ENCODE measurements at places on chromosomes 3 and 15. TPM values are rescaled to one million over a fixed set of nuclear protein-coding genes. Genes with fewer than 3 reads are reported as not detected.

The AGTR1 gene
- total RNA-seq: not detected

DNA sequence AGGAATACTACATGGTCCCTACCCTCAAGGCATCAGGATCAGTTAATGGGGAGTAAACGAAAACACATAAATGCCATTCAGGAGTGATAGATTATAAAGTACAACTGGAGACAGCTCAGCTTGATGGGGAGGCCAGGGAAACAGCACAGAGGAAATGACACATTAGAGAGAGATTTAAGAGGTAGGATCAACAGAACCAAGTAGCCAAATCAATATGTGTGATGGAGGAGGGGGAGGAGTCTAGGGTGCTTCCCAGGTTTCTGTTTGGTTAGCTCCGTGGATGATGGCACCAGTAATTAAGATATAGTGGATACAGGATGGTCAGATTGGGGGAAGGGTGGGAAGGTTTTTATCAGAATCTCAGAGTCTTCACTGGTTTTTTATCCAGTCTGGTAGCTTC, 229.5 kb upstream of the ROPN1 start:
- no peaks in the 10 kb centered on the region for H3K36me3 ChIP-seq
- no peak overlapping the region for H3K4me3 ChIP-seq
- no peak overlapping the region for H3K27ac ChIP-seq
- H3K4me1 ChIP-seq: no peaks in the 10 kb centered on the region
- no peak for DNase-seq

- H3K27me3 ChIP-seq: no peaks in the 10 kb centered on the region
- peaks cover 11% of the 10 kb centered on the region for H3K4me1 ChIP-seq
- no peak overlapping the region for H3K27ac ChIP-seq
- DNase-seq: no peak
- H3K4me3 ChIP-seq: no peak overlapping the region
- no peaks in the 10 kb centered on the region for H3K36me3 ChIP-seq
Observed at GRCh38 chr15:81532001-81532400, 158.0 kb upstream of the TMC3 start.

GRCh38 chr3:102265720-102266119, 169.1 kb upstream of the ZPLD1 start:
- H3K27ac ChIP-seq: no peak overlapping the region
- H3K36me3 ChIP-seq: no peaks in the 10 kb centered on the region
- H3K27me3 ChIP-seq: no peaks in the 10 kb centered on the region
- no peaks in the 10 kb centered on the region for H3K4me1 ChIP-seq
- DNase-seq: no peak
- H3K4me3 ChIP-seq: no peak overlapping the region

The C2CD4A gene
- total RNA-seq: not detected

DNA sequence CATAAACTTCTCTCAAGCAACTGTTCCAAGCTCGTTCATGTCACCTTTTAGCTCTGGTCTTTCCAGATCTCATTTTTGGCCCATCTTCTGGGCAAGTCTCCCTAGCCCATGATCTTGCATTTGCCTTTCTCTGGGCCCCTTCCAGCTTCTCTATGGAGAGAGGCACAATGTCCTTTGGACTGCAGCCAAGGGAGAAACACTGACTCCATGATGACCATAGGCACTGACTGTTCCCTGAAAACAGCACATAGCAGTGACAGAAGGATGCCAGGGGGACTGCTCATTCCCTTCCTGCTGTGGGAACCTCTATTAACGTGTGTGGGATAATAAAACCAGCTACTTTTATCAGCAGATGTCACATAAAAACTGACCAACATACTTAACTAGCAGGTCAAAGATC, 60.3 kb downstream of the STRIT1 start:
- no peaks in the 10 kb centered on the region for H3K36me3 ChIP-seq
- H3K4me3 ChIP-seq: no peak overlapping the region
- H3K27me3 ChIP-seq: no peaks in the 10 kb centered on the region
- H3K27ac ChIP-seq: no peak overlapping the region
- H3K4me1 ChIP-seq: no peaks in the 10 kb centered on the region

The FRMD5 gene
- 59.7 TPM for total RNA-seq

DNA sequence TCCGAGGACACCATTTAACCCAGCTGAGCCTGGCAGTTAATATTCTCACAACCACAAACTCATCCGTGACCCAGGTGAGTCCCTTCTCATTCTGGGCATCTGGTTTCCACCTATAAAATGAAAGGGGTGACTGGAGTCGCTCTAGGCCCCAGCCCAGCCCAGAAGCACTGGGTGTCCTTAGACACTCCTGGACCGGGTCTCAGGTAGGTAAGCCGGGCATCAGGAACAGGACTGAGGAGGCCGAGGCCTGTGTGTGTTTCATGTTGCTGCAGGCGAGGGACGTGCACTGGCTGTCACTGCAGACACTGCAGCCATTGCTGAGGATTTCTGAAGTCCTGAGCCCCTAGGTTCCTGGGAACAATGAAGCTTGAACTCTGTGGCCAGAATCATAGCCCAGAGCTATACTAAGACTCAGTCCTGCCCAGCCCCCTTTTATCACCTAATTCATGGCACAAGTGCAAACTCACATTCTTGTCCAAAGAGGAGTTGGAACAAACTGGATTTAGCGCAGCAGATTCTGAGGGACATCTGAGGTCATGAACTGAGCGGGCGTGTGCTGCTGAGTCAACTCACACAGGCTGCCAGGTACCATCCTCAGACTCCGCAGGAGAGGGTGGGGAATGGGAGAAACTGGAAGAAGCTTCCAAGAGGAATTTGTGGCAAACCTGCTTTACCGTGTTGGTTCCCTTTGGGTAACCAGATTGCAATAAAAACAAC, 184.9 kb downstream of the FAM43A start:
- H3K4me1 ChIP-seq: peaks cover 17% of the 10 kb centered on the region
- no peak overlapping the region for H3K4me3 ChIP-seq
- no peaks in the 10 kb centered on the region for H3K27me3 ChIP-seq
- no peaks in the 10 kb centered on the region for H3K36me3 ChIP-seq
- DNase-seq: peak; percentile 49
- H3K27ac ChIP-seq: no peak overlapping the region

GRCh38 chr15:38021259-38021658, 86.8 kb downstream of the TMCO5A start:
- H3K4me1 ChIP-seq: peaks cover 15% of the 10 kb centered on the region
- no peak overlapping the region for H3K4me3 ChIP-seq
- H3K27me3 ChIP-seq: no peaks in the 10 kb centered on the region
- DNase-seq: no peak
- no peak overlapping the region for H3K27ac ChIP-seq
- no peaks in the 10 kb centered on the region for H3K36me3 ChIP-seq

GRCh38 chr15:68556139-68556990, 22.4 kb upstream of the CORO2B start:
- no peak for DNase-seq
- H3K27me3 ChIP-seq: peaks cover 9% of the 10 kb centered on the region

- H3K4me3 ChIP-seq: no peak overlapping the region
- no peaks in the 10 kb centered on the region for H3K4me1 ChIP-seq
Observed at GRCh38 chr15:60251300-60252070, 146.3 kb downstream of the ANXA2 start.

- DNase-seq: no peak
- no peak overlapping the region for H3K4me3 ChIP-seq
- H3K27ac ChIP-seq: no peak overlapping the region
- H3K36me3 ChIP-seq: no peaks in the 10 kb centered on the region
- H3K4me1 ChIP-seq: peaks cover 34% of the 10 kb centered on the region
- H3K27me3 ChIP-seq: no peaks in the 10 kb centered on the region
Observed at GRCh38 chr3:128197855-128198254, 44.6 kb downstream of the EEFSEC start.

DNA sequence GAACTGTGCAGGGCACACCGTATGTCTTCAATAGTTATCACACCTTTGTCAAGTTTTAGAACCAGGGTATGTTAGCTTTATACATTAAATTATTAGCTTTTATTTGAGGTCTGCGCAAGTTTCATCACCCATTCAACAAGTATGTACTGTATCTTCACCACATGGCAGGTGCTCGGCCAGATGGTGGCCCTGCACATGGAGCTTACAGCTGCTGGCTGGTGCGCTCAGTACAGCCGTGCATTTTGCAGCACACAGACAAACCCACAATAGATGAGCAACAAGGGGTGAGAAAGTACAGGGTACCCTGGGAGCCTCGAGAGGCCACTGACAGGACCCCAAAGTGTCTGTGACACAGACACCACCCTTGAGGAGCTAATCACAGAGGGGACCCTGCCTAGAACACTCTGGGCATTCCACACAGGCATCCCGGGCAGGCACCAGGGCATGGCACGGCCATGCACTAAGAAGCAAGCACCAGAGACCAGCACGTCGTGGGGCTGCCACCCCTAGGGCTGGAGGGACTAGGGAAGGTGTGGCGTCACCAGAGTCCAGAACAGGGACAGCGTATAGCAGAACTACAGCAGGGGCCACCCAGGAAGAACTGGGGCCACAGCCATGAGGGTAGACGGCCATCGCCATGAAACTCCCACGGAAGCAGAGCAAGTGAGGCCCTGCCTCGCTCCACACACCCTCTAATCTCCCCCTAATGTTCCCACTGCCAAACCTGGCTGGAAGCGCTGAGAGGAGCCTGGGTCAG, 27.4 kb downstream of the ZXDC start:
- H3K4me3 ChIP-seq: no peak overlapping the region
- no peaks in the 10 kb centered on the region for H3K4me1 ChIP-seq
- no peak overlapping the region for H3K27ac ChIP-seq
- DNase-seq: no peak
- H3K36me3 ChIP-seq: peaks cover 22% of the 10 kb centered on the region

- H3K27ac ChIP-seq: no peak overlapping the region
- no peaks in the 10 kb centered on the region for H3K36me3 ChIP-seq
- H3K27me3 ChIP-seq: no peaks in the 10 kb centered on the region
- DNase-seq: no peak
- no peaks in the 10 kb centered on the region for H3K4me1 ChIP-seq
- H3K4me3 ChIP-seq: no peak overlapping the region
Observed at GRCh38 chr3:146628671-146629070, 23.5 kb upstream of the PLSCR5 start.

DNA sequence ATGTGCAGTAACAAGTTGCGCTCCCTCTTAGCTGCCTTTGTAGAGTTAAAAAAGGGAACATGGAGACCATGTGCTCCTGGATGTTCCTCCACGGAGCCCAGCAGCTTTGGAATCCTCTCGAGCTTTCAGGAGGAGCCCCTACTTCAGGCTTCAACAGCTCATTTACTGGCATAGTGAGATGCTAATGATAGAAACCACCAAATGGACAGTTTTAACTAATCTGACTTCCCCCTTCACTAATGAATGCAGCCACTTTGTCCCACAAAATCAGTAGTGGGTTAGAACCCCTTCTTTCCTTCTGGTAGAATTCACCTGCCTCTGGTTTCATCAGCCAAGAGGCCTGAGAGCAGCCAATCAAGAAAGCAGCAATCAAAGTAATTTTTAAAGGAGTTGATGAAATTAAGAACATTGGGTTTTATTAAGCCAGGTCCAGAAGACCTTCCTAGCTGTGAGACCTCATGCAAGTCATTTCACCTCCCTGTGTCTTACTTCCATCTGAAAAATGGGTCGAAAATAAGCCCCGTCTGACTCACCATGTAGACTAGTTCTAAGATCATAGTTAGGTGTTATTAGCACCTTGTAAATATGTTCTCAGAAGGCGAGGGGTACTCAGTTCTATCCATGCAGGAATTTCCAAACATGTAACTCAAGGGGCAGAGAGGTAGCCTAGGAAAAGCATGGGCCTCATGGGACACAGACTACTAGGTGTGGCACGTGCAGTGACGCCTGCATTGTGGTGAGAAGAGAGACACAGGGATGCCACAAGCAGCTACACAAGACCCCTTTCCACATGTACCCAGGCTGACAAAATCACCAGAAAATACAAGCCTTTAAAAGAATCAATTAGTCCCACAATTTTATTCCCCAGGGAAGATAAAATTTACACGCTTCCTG, 179.7 kb upstream of the LPP start:
- DNase-seq: no peak
- H3K4me1 ChIP-seq: no peaks in the 10 kb centered on the region
- no peak overlapping the region for H3K4me3 ChIP-seq
- H3K27me3 ChIP-seq: peaks cover 3% of the 10 kb centered on the region
- no peak overlapping the region for H3K27ac ChIP-seq
- H3K36me3 ChIP-seq: no peaks in the 10 kb centered on the region

The CCDC54 gene
- total RNA-seq: not detected

GRCh38 chr3:171528102-171528501, 67.9 kb upstream of the TNIK start:
- H3K27me3 ChIP-seq: no peaks in the 10 kb centered on the region
- H3K4me3 ChIP-seq: no peak overlapping the region
- no peak overlapping the region for H3K27ac ChIP-seq
- DNase-seq: no peak
- no peaks in the 10 kb centered on the region for H3K36me3 ChIP-seq

GRCh38 chr3:55000546-55000945, 72.7 kb upstream of the LRTM1 start:
- H3K36me3 ChIP-seq: no peaks in the 10 kb centered on the region
- peak; percentile 41 for DNase-seq
- H3K4me3 ChIP-seq: no peak overlapping the region
- H3K27me3 ChIP-seq: no peaks in the 10 kb centered on the region

GRCh38 chr3:25863011-25863415, 73.1 kb downstream of the OXSM start:
- H3K4me1 ChIP-seq: no peaks in the 10 kb centered on the region
- H3K36me3 ChIP-seq: no peaks in the 10 kb centered on the region
- H3K27me3 ChIP-seq: no peaks in the 10 kb centered on the region
- H3K27ac ChIP-seq: no peak overlapping the region

DNA sequence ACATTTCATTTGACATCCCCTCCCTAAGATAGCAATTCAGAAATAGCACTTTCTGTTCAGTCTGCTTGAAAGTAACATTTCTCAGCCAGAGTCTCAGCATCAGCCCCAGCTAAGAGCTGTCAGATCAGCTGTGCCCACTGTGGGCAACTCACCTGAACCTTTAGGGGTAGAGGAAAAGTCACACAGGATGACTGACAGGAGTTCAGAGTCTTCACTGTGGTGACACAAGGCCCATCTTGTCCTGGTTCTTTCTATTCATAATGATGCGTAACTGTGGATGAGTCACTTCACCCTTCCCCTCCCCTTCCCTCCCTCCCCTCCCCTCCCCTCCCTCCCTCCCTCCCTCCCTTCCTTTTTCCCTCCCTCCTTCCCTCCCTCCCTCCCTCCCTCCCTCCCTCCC, 96.1 kb upstream of the RASGRP1 start:
- H3K27ac ChIP-seq: no peak overlapping the region
- no peaks in the 10 kb centered on the region for H3K27me3 ChIP-seq
- DNase-seq: no peak
- no peak overlapping the region for H3K4me3 ChIP-seq
- no peaks in the 10 kb centered on the region for H3K36me3 ChIP-seq
- no peaks in the 10 kb centered on the region for H3K4me1 ChIP-seq

DNA sequence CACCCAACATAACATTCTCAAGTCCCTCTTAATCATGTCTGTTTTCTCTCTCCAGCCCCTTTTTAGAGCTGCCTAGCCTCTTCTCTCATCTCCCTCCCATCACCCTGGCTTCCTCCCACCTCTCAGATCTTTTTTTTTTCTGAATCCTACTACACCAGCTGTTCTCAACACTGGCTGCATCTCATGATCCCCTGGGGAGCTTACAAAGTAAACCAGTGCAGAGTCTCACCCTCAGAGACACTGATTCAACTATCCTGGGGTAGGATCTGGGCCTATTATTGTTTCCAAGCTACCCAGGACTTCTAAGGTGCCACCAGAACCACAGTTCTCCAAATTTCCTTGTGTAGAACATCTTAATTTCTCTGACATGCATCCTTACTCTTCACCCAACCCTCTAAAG, 50.3 kb upstream of the ACAN start:
- H3K4me1 ChIP-seq: no peaks in the 10 kb centered on the region
- H3K27me3 ChIP-seq: no peaks in the 10 kb centered on the region

GRCh38 chr3:157082305-157082982, 77.5 kb downstream of the CCNL1 start:
- H3K36me3 ChIP-seq: no peaks in the 10 kb centered on the region
- peaks cover 70% of the 10 kb centered on the region for H3K4me1 ChIP-seq
- no peak overlapping the region for H3K27ac ChIP-seq
- peak; percentile 31 for DNase-seq

GRCh38 chr3:9110316-9110715, 139.1 kb downstream of the SRGAP3 start:
- no peaks in the 10 kb centered on the region for H3K36me3 ChIP-seq
- no peak for DNase-seq
- no peak overlapping the region for H3K27ac ChIP-seq
- H3K4me3 ChIP-seq: no peak overlapping the region
- peaks cover 9% of the 10 kb centered on the region for H3K4me1 ChIP-seq

All from cardiac muscle cell (in vitro differentiated cells and primary cell).